ENCODE measurements at places on chromosomes 2 and 18. TPM values are rescaled to one million over a fixed set of nuclear protein-coding genes. Genes with fewer than 3 reads are reported as not detected.
A peak's percentile ranks its signal among the peaks of the same experiment; 100 is the strongest.

DNA sequence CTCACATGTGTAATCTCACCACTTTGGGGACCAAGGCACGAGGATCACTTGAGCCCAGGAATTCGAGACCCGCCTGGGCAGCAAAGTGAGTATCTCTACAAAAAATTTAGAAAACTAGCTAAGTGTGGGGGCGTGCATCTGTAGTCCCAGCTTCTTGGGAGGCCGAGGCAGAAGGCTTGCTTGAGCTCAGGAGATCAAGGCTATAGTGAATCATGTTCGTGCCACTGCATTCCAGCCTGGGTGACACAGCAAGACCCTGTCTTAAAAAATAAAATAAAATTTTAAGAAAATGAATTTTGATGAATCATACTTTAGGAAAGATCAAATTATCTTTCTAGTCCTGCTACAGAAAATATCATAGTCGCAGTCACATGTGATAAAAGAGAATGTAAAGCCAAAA lies 46.9 kb downstream of the CABYR start:
- no peak overlapping the region for H3K4me3 ChIP-seq
- peaks cover 19% of the 10 kb centered on the region for H3K4me1 ChIP-seq
- peak; percentile 57 for DNase-seq

DNA sequence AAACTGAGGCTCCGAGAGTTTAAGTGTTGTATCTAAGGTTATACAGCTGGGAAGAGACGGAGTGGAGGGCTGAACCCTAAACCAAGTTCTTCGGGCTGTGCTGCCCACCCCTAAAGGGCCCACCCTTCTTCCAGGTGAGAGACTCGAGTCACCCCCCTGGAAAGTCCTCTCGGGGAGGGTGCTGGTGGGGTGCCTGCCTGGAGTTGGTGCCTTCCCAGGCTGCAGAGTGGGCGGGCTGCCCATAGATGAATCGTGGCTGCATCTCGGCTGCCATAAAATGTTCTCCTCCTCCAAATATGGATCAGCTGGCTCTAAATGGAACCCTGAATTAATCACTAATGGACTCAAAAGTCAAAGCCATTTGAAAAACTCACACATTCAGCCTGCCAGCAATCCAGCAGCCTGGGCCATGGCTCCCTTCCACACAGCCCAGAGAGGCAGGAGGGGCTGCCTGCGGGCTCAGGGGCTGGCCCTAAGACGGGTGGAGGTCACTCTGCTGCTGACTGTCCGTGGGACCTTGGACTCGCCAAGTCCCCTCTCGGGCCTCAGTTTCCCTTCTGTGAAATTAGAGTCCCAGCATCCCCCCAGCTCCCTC lies 7.7 kb downstream of the CIB4 start:
- H3K27me3 ChIP-seq: peaks cover 43% of the 10 kb centered on the region
- H3K4me3 ChIP-seq: no peak overlapping the region
- H3K4me1 ChIP-seq: peaks cover 9% of the 10 kb centered on the region
- no peaks in the 10 kb centered on the region for H3K36me3 ChIP-seq
- no peak for DNase-seq

DNA sequence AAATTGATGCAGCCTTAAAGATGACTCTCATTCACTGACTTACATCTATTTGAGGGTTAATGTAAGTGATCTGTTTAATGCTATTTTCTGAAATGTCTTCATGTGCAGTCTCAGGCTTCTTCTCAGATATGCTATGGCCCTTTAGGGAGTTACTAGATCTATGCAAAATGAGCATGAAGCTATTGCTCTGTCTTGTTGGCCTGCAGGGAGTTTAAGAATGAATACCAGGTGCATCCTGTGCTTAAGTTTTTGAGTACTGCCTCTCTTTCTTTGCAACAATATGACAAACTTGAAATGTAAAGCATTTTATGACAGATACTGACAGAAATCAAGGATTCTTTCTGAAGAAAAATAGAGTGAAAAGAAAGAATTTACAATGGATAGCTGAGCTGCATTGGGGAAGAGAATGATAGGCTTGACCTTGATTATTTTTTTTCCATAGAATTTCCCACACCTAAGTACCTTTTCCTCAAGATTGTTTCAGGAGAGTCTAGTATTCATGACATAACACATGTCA lies 1058.3 kb upstream of the TMEFF2 start:
- no peaks in the 10 kb centered on the region for H3K4me1 ChIP-seq
- no peak overlapping the region for H3K27ac ChIP-seq
- DNase-seq: no peak
- no peak overlapping the region for H3K4me3 ChIP-seq

- DNase-seq: no peak
- H3K27me3 ChIP-seq: no peaks in the 10 kb centered on the region
- H3K27ac ChIP-seq: no peak overlapping the region
- no peaks in the 10 kb centered on the region for H3K4me1 ChIP-seq
- no peaks in the 10 kb centered on the region for H3K36me3 ChIP-seq
Measured at GRCh38 chr18:73461780-73462059, 593.9 kb upstream of the NETO1 start.

GRCh38 chr2:138787053-138787666 lies 7.0 kb upstream of the NXPH2 start:
- DNase-seq: no peak
- no peak overlapping the region for H3K27ac ChIP-seq
- no peak overlapping the region for H3K4me3 ChIP-seq
- no peaks in the 10 kb centered on the region for H3K36me3 ChIP-seq
- peaks cover 8% of the 10 kb centered on the region for H3K27me3 ChIP-seq
- H3K4me1 ChIP-seq: no peaks in the 10 kb centered on the region

DNA sequence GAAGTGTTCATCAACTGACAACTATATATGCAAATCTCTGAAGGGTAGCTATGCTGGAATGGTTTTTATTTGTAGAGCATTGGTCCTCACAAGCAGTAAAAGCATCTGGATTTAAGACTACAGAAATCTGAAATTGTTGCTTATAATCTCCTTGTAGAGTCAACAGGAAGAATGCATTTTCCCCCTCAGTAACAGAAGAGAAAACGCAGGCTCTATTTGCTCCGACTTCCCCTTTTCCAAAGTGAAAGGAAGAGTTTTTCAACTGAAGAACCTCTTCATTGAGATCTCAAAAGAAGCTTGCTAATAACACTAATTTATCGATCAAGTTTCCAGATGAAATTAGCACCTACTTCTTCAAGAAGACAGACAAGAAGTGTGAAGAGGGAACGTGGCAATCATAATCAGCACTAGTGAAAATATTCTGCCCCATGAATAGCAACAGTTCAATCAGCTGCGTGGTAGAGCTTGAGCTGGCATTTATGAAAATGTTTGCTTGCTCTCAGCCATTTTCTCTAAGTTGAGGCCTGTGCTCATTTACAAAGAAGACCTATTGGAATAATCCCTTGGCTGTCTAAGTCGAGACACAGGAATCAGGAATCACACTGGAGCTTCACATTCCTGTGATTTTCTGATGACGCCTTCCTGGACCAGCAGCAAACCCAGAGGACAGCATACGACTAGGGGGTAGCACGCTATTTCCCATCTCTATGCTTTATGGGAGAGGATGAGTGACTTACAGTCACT lies 43.7 kb downstream of the TGIF1 start:
- no peaks in the 10 kb centered on the region for H3K36me3 ChIP-seq
- no peak overlapping the region for H3K27ac ChIP-seq

GRCh38 chr18:48121752-48122151 lies 191.3 kb upstream of the SMAD2 start:
- no peak for DNase-seq
- peaks cover 6% of the 10 kb centered on the region for H3K27me3 ChIP-seq
- no peak overlapping the region for H3K4me3 ChIP-seq
- no peaks in the 10 kb centered on the region for H3K4me1 ChIP-seq

- H3K36me3 ChIP-seq: peaks cover 32% of the 10 kb centered on the region
- H3K4me1 ChIP-seq: peaks cover 31% of the 10 kb centered on the region
Measured at GRCh38 chr2:65069439-65069824, 13.2 kb downstream of the CEP68 start.

Gene NT5C1B
- not detected for total RNA-seq

- H3K4me1 ChIP-seq: no peaks in the 10 kb centered on the region
- H3K36me3 ChIP-seq: no peaks in the 10 kb centered on the region
- H3K27me3 ChIP-seq: no peaks in the 10 kb centered on the region
- no peak for DNase-seq
- H3K27ac ChIP-seq: no peak overlapping the region
- no peak overlapping the region for H3K4me3 ChIP-seq
Measured at GRCh38 chr2:140295767-140296166, 1515.6 kb upstream of the NXPH2 start.

- no peak for DNase-seq
- H3K27ac ChIP-seq: no peak overlapping the region
- H3K4me3 ChIP-seq: no peak overlapping the region
Measured at GRCh38 chr2:168660870-168661862, 141.3 kb upstream of the NOSTRIN start.

Gene NETO1
- total RNA-seq: under 0.01 TPM

GRCh38 chr2:168138374-168138773 lies 109.0 kb downstream of the STK39 start:
- no peak for DNase-seq
- peaks cover 12% of the 10 kb centered on the region for H3K36me3 ChIP-seq
- no peak overlapping the region for H3K4me3 ChIP-seq
- peaks cover 20% of the 10 kb centered on the region for H3K4me1 ChIP-seq
- no peak overlapping the region for H3K27ac ChIP-seq
- H3K27me3 ChIP-seq: no peaks in the 10 kb centered on the region

- H3K27ac ChIP-seq: no peak overlapping the region
- H3K4me1 ChIP-seq: no peaks in the 10 kb centered on the region
- H3K4me3 ChIP-seq: no peak overlapping the region
- no peaks in the 10 kb centered on the region for H3K27me3 ChIP-seq
- H3K36me3 ChIP-seq: no peaks in the 10 kb centered on the region
- no peak for DNase-seq
Measured at GRCh38 chr2:156156580-156156979, 175.9 kb downstream of the NR4A2 start.

DNA sequence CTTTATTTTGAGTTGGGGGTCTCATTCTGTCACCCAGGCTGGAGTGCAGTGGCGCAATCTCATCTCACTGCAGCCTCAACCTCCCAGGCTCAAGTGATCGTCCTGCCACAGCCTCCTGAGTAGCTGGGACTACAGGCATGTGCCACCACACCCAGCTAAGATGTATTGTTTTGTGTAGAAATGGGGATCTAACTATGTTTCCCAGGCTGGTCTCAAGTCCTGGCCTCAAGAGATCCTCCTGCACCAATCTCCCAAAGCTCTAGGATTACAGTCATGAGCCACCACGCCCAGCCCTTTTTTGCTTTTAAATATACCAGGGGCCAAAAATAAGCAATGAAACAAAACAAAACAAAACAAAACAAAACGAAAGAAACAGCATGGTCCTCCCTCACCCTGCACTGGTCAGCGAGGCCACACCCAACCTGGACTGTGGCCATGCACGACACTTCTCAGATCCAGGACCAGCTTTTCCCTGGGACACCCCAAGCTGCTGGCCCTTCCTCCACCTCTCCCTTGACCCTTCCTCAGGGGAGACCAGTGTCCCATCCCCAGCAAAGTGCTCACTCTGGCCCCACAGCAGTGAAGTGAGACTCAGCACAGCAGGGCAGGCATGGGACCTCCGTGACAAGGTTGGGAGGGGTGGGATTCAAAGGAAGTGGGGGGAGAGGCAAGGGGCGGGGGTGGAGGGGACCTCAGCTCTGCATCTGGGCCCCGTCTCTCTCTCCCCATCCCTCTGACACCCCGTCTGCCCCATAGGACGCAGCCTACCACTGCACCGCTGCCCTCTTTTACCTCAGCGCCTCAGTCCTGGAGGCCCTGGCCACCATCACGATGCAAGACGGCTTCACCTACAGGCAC lies 23.5 kb downstream of the MAL start:
- DNase-seq: no peak
- no peaks in the 10 kb centered on the region for H3K36me3 ChIP-seq

GRCh38 chr18:32315881-32316280 lies 126.0 kb downstream of the MEP1B start:
- no peaks in the 10 kb centered on the region for H3K36me3 ChIP-seq
- H3K27me3 ChIP-seq: no peaks in the 10 kb centered on the region
- no peak overlapping the region for H3K4me3 ChIP-seq
- peaks cover 16% of the 10 kb centered on the region for H3K4me1 ChIP-seq
- peak overlapping the region; percentile 5 for H3K27ac ChIP-seq
- DNase-seq: peak; percentile 26

Gene RAB6C
- total RNA-seq: not detected

- no peaks in the 10 kb centered on the region for H3K4me1 ChIP-seq
- no peak overlapping the region for H3K4me3 ChIP-seq
- H3K27ac ChIP-seq: no peak overlapping the region
- no peaks in the 10 kb centered on the region for H3K36me3 ChIP-seq
- H3K27me3 ChIP-seq: no peaks in the 10 kb centered on the region
- no peak for DNase-seq
Measured at GRCh38 chr2:185811580-185811979, 73.0 kb downstream of the FSIP2 start.

DNA sequence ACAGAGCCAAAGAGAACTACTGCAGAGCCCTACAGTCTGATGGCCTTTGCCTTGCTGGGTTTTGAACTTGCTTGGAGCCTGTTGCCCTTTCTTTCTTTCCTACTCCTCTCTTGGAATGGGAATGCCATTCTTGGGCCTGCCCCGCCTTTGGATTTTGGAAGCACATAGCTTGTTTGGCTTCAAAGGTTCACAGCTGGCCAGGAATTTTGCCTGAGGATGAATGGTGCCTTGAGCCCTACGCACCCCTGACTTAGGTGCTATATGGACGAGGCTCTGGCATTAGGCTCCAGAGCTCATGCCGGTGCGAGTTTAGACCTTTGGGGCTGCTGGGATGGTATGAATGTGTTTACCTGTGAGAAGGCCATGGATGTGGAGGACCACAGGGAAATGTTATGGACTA lies 663.3 kb upstream of the HS6ST1 start:
- H3K4me1 ChIP-seq: no peaks in the 10 kb centered on the region

GRCh38 chr2:79750321-79750720 lies 237.5 kb downstream of the CTNNA2 start:
- H3K4me3 ChIP-seq: no peak overlapping the region
- H3K4me1 ChIP-seq: no peaks in the 10 kb centered on the region
- H3K27ac ChIP-seq: no peak overlapping the region
- H3K36me3 ChIP-seq: no peaks in the 10 kb centered on the region

Data from osteoblast (primary cell).